ENCODE measurements at places on chromosomes 3 and 15.

DNA sequence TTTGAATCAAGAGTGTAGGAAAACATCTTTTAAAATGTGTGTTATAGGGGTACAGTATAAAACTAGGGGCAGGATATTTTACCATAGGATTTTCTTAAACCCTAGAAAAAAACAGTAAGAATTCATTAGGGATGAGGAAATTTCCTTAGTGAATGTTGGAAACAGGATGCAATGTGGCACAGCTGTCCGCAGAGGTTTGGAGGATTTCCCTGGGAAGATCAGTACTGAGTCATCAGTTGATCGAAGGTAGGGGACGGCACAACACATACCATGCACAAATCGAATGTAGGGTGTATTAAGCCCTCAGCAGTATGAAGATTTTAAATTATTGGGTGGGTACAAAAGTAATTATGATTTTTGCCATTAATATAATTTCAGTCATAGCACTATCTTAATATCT, 49.9 kb downstream of the FNDC3B start:
- DNase-seq, result no peak

- no peak for DNase-seq
Observed at GRCh38 chr15:65666257-65666656, 44.5 kb downstream of the SLC24A1 start.

GRCh38 chr3:150936693-150937092, 31.5 kb upstream of the MINDY4B start:
- DNase-seq, result no peak

- DNase-seq, result no peak
Observed at GRCh38 chr3:173770011-173770410, 372.5 kb downstream of the NLGN1 start.

DNA sequence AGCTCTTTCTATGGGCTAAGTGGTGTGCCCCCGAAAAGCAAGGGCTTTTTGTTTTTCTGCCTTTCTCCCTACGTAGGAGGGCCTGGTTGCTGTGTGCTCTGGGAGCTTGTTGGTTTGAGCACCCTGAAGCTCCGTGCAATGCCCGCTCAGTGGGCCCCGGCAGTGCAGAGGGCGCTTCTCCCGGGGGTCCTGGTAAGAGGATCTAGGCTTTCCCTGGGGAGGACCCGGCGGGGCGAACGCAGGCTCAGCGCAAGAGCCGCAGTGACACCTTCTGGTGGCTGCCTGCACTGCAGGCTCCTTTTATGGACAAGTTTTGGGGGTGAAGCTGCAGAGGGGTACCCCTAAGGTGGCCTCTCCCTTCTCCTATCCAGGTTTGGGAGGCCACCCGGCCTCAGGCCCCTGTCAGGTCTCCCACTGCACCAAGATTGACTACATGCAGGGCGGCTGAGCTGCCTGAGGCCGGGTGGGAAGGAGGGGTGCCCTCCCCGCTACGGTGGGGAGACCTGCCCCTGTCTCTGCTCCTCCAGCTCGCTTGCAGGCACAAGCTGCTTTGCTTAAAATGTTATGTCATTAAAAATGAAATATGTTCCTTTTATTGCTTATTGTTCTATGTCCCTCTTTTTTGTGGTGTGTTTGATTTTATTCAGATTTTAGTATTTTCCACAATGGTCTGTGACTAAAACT, 387.9 kb downstream of the GABRG3 start:
- no peak for DNase-seq

- no peak for DNase-seq
Observed at GRCh38 chr15:92901072-92901761, 1.1 kb downstream of the CHD2 start.

- no peak for DNase-seq
Observed at GRCh38 chr15:78614021-78614420, 6.8 kb downstream of the CHRNA3 start.

- no peak for DNase-seq
Observed at GRCh38 chr3:122457706-122458105, 41.8 kb upstream of the WDR5B start.

GRCh38 chr3:131957511-131957910, 77.3 kb downstream of the CPNE4 start:
- DNase-seq, result no peak

GRCh38 chr3:37174532-37175126, at the start of gene LRRFIP2:
Gene LRRFIP2 (minus strand): TSS chr3:37174582. CDS start chr3:37148983, 25,599 bp downstream.
- peak; percentile 8 for DNase-seq

- DNase-seq, result no peak
Observed at GRCh38 chr3:183826448-183827250, 1.3 kb upstream of the MAP6D1 start.

GRCh38 chr3:12351145-12351544, 62.3 kb downstream of the PPARG start:
- no peak for DNase-seq

GRCh38 chr15:52232327-52232726, 41.1 kb upstream of the GNB5 start:
- no peak for DNase-seq

DNA sequence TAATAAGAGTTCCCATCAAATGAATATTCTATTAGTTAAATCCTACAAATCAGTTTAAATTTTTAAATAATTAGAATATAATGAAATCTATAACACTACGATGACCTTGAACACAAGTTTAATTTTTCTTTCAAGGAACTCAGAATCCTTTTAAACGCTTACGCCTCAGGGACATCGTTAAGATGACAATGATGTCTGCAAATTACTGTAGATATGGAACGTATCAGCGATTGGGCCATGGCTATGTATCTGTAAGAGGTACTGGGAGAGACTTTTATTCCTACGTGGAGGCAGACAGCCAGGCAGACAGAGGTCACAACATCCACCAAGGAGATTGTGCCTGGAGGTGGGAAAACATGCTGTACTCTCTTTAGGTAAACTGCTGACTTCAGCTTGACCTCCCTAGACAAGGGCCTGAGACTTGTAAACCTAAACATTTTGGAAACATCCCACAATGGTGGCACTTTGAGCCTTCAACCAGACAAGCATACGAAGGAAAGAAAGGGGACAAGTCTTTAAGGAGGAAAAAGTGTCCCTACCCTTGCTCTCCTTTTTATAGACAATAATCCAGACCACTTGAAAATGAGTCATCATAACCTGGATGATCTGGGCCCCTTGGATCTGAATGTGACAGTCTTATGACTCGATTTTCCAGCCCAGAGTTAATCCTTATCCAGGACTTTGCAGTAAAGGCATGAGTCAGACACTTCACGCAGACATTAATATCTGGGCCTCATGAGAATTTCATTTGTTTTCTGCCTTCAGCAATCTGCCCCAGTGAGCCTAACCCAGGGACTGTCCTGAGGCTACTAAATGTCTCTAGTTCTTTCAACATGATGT, 6.8 kb upstream of the LDHAL6B start:
- DNase-seq, result no peak

GRCh38 chr15:97482521-97482920, 478.0 kb upstream of the ARRDC4 start:
- no peak for DNase-seq

DNA sequence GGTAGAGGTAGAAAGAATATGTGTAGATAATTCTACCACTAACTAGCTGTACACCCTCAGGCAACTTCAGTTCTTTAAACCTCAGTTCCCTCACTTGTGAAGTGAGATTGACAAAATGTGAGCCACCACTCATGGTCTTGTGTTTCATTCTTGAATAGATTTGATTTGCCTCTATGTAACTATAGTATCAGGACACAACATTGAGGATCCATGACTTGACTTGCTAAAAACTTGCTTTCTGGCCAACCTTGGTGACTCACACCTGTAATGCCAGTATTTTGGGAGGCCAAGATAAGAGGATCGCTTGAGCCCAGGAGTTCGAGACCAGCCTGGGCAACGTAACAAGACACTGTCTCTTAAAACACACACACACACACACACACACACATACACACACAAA, 115.8 kb upstream of the FLNB start:
- DNase-seq, result no peak

DNA sequence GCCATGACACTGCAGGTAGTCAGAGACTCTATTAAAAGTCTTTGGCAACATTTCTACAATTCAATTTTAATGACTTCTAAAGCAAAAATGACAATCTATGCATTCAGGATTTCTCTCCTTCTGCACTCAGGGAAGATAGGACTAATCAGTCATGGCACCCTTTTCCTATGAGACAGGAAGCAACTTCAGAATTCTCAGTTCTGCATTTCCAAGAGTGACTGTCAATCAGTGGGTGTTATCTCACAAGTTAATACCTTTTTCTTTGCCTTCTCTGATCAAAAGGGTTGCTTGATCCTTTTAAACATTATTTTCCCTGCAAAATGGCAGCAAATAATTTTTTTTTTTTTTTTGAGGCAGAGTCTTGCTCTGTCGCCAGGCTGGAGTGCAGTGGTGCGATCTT, 7.8 kb upstream of the ICE2 start:
- DNase-seq, result no peak

DNA sequence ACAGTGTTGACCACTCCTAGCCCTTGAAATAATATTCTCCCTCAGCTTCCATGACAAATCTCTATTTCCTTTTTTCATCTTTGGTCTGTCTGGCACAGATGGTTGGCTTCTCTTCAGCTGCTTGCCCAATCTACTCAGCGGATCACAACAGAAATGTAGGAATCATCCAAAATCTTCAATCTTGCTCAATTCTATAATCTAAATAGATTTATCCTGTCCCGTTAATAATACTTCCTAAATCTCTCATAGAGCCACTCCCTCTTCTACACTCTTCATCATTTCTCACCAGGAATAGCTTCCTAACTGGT, 3.8 kb downstream of the PEAK1 start:
- DNase-seq, result no peak

GRCh38 chr15:72840114-72840513, 56.6 kb upstream of the ADPGK start:
- no peak for DNase-seq

DNA sequence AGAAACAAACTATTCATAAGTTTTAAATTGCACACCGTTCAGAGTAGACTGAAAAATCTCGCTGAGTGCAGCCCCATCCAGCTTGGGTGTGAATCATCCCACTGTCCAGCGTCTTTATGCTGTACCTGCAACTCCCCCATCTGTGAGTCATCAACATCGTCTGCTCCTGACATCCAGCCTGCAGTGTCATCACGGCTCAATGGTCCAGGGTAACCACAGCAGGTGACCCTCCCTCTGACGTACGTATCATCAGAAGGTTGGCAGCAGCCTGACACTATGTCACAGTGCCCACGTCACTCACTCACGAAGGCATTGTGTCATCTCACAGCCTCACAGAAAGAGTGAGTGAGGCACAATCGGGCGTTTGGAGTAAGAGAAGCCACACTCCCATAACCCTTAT, 65.2 kb downstream of the TPRA1 start:
- DNase-seq, result no peak

DNA sequence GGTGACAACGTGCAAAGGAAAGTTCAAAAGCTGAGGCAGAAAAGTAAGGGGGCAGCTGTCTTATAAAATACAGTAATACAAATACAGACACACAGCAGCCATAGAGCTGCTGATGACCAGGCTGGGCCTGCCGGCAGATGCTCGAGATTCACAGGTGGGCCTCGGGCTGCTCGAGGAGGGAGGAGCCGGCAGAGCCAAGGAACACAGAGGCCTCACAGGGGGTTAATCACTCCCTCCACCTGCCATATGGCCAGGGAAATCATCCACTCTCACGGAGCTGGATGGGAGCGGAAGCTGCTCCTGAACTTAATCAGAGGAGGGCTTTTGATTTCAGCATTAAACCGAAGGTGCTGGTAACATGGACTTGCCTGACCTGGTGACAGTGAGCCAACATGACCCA, 29.6 kb upstream of the MGLL start:
- no peak for DNase-seq

DNA sequence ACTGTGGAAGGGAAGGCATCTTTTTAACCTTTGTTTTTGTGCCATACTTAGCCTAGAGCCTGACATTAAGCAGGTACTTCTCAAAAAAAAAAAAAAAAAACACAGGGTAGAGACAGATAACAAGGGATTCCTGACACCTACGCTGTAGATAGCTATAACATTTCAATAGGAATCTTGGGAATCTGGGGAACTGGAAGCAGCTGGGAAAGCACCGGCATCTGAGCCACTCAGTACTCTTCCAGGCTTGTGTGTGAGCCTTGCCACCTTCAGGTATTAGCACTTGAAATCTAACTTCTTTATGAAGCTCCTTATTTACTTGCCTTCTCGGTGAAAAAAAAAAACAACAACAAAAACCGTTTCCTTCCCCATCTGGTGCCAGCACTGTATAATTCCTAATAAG, 46.8 kb downstream of the PIK3CA start:
- no peak for DNase-seq

DNA sequence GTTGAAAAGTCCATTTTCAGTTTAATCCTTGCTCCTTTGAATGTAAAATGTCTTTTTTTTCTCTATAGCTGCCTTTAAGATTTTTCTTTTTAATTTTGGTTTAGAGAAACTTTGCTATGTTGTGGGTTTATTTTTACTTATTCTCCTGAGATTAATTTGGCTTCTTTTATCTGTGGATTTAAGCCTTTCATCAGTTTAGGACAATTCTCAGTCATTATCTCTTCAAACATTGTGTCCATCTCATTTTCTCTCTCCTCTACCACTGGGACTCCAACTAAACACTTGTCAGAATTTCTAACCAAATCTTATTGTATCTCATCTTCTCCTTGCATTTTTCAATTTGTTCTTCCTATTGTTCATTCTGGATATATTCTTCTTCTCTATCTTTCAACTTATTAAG, 12.4 kb upstream of the ITGA11 start:
- no peak for DNase-seq

- DNase-seq, result no peak
Observed at GRCh38 chr15:100115711-100116090, 226.1 kb downstream of the ADAMTS17 start.

- DNase-seq, result no peak
Observed at GRCh38 chr3:4421121-4421520, 45.9 kb downstream of the SUMF1 start.

DNA sequence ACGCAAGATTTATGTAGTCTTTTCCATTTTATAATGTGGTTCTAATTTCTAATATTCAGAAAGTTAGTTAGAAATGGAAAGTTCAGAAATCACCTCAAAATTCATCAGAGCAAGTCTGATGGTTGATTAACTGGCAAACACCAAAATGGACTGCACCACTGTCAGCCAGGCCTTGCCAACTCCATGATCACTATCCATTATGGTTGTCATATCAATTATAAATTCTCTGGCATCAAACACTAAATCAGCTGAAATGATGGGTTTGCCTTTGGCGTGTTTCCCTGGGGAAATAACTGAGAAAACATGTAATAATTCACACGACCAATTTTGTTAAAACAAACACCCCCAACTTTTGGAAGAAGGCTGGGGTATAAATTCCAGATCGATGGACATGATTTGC, 219.4 kb downstream of the CDIN1 start:
- DNase-seq, result no peak

GRCh38 chr3:194647747-194648146, 14.5 kb upstream of the TMEM44 start:
- no peak for DNase-seq
